ENCODE measurements at places on chromosomes 4 and X.

GRCh38 chr4:36310793-36311192 lies 29.4 kb downstream of the DTHD1 start:
- no peak for DNase-seq

- DNase-seq, result no peak
Measured at GRCh38 chrX:36961590-36961989, 46.6 kb upstream of the FAM47C start.

- no peak for DNase-seq
Measured at GRCh38 chrX:21944136-21944615, 3.7 kb downstream of the SMS start.

GRCh38 chrX:12673487-12673886 lies 117.7 kb upstream of the PRPS2 start:
- no peak for DNase-seq

DNA sequence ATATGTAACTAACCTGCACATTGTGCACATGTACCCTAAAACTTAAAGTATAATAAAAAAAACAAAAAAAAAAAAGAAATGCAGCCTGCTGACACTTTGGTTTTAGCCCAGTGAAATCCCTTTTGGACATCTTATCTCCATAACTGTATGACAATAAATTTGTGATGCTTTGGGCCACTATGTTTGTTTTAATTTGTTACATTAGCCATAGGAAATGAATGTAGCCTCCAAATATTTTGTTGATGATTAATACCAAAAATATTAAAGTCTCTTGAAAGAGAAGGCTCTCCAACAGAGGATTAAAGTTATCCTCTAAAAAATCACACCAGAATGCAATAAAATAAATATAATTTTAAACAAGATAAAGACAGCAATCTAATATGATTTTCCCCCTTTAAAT lies 852.7 kb upstream of the SLIT2 start:
- DNase-seq, result no peak

DNA sequence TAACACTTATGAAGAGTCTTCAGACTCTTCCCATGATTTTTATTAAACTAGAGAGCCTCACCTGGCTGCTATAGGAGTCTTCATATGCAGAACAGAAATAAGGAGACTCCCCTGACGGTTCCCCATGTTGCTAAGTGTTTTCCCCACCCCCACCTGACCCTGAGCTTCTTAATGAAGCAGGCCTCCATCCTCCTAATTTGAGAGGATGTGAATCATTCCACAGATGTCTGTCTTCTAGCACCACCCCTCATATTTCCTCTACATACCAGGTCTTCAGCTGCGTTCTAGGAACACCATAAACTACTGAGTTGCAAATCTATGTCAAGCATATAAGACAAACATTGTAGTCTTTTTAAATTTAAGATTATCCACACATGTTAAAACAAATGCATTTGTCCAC lies 36.9 kb downstream of the RP2 start:
- peak; percentile 8 for DNase-seq

- DNase-seq, result no peak
Measured at GRCh38 chrX:7149411-7149810, 1.5 kb upstream of the PUDP start.

DNA sequence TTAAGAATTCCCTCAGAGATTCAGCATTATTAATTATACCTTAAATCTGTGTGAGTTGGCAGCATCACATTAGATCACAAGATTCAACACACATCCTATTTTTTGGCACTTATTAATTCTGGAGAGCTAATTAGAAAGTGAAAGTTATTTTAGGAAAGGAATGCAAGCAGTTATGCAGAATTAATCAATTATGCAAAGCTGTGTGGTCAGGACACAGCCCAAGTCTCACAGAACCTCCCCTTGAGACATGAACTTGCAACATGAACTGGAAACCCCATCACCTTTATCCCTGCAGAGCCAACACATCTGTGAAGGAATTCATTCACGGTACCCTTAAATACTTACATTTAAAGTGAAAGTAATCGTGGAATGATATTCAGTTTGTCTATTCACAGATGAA lies 80.5 kb downstream of the TSPAN5 start:
- no peak for DNase-seq

- DNase-seq, result no peak
Measured at GRCh38 chr4:73223258-73223650, 35.3 kb downstream of the ANKRD17 start.

DNA sequence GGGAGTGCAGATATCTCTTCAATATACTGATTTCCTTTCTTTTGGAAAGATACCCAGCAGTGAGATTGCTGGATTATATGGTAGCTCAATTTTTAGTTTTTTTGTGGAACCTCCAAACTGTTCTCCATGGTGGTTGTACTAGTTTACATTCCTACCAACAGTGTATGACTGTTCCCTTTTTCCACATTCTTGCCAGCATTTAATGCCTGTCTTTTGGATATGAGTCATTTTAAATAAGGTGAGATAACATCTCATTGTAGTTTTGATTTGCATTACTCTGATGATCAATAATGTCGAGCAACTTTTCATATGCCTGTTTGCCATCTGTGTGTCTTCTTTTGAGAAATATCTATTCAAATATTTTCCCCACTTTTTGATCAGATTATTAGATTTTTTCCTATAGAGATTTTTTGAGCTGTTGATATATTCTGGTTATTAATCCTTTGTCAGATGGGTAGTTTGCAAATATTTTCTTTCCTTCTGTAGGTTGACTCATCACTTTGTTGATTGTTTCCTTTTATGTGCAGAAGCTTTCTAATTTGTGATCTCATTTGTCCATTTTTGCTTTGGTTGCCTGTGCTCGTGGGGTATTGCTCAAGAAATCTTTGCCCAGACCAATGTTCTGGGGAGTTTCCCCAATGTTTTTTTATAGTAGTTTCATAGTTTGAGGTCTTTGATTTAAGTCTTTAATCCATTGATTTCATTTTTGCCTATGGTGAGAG lies 552.7 kb downstream of the ZNF674 start:
- no peak for DNase-seq

DNA sequence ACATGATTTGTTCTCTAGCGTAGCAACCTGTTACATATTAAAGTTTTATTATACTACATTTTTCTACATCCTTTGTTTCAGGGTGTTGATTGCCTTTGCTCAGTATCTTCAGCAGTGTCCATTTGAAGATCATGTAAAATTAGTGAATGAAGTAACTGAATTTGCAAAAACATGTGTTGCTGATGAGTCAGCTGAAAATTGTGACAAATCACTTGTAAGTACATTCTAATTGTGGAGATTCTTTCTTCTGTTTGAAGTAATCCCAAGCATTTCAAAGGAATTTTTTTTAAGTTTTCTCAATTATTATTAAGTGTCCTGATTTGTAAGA lies 2.4 kb downstream of the ALB start:
- no peak for DNase-seq

DNA sequence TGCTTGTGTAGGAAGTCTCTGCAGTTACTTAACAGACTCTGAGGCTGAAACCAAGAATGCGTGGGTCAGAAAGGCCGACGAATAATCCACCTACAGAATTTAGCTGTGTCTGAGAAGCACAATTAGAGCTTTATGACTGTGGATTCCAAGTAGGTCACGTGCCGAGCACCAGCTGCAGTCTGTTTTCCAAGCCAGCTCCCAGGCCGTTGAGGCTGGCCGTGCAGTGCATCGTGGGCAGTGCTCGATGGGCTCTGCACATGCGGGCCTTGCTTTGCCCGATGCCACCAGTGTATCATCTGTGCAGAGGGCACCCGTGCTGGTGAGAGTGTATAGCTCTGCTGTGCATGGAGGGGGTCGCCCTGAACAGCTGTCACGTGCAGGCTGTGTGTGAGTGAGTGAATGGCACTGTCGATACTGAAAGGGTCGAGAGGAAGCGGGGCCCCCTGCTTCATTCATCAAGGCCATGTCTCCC lies 67.5 kb upstream of the CLDN34 start:
- no peak for DNase-seq

GRCh38 chrX:148670277-148670676 lies 169.9 kb downstream of the AFF2 start:
- DNase-seq, result no peak

- peak; percentile 2 for DNase-seq
Measured at GRCh38 chr4:106541253-106541652, 172.7 kb upstream of the GIMD1 start.

GRCh38 chr4:25345744-25346143 lies 31.3 kb upstream of the ANAPC4 start:
- no peak for DNase-seq

DNA sequence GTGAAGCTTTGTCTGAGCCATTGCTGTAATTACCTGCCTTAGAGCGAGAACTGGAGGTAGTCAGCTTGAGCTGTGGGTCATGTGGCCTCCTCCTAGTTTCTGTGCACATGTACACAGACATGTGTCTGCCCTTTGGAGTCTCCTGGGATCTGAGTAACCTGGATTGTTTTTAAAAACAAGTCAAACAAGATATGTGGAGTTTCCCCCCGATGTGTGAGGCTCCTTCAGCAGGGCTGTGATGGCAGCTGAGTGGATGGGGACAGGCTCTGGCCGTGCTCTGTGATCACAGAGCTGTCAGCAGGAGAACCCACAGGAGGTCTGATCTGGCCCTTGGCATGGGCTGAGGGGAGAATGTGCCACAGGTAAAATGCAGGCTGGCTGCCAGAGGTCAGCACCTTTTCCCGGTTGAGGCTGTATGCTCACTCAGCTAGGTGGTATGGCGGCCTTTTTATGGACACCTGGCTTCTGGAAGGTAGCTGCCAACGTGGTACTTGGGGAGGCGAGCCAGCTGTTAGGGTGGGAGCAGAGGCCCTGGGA lies 38.4 kb downstream of the NOP14 start:
- DNase-seq, result no peak

DNA sequence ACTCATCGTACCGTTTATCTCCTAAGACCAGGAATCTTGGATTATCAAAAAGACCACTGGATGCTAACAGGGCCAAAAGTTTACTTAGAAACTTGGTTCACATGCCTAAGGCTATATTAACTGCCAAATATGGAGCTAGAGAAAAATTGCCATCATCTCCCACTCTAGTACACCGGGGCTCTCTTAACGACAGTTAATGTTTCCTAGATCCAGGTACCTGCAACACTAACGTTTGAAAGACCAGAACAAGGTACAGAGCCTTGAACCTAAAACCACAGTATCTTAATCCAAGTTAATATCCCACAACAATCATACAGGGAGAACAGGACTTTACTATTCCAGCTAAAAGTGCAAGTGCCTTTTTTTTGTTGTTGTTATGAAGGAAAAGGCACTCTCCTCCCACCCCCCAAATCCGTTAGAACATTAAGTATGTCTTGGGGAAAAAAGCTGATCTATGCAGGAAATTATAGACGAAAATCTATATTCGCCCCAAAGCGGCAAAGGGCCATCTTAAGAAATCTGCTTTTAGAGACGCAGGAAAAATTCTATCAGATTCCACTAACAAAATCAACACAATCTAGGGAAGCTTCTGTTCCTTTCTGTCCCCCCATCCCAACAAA lies 1.3 kb downstream of the G3BP2 start:
- DNase-seq, result no peak

GRCh38 chr4:83894831-83895230 lies 358.9 kb downstream of the GPAT3 start:
- no peak for DNase-seq

DNA sequence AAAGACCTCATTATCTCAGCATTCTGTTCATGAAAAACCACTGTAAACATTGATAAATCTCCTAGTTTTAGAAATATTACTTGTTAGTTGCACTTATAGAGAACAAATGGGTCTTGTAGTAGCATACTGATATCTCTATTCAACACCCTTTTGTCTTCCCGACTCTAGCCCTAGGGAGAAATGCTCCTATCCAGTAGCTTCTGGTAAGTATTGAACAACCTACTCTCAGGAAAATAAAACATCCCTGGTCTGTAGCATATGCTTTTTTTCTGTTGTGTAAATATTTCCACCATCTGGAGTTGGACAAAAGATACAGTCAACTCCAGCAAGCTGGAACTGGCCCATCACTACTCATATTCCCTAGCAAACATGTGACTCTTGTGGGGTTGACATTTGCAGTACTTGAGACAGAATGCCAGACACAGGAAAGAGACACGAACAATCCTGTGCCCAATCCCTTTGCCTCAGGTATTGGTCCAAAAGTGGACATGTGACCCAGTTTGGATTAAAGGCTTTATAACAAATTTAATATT lies 188.2 kb downstream of the GC start:
- no peak for DNase-seq

DNA sequence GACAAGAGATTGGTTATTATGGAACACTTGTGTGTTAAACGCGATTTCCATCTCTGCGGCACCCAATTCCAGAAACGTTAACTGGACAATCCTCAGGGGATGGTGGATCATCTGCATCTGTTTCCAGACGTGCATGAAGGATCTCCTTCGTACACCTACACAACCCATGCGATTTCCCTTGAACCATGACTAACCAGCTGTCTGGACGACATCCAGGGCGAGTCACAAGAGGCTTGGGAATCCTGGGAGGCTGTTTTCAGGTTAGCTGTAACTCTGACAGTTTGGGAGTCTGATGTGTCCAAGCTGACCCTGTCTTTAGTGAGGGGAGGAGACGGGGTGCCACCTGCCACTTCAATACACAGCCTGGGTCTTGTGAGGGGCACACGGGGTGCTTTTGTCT lies 84.5 kb downstream of the GATB start:
- DNase-seq, result no peak

GRCh38 chrX:53080628-53081580 lies 1.3 kb upstream of the TSPYL2 start:
- DNase-seq, result no peak
